ENCODE measurements at places on chromosomes 5 and 9.

DNA sequence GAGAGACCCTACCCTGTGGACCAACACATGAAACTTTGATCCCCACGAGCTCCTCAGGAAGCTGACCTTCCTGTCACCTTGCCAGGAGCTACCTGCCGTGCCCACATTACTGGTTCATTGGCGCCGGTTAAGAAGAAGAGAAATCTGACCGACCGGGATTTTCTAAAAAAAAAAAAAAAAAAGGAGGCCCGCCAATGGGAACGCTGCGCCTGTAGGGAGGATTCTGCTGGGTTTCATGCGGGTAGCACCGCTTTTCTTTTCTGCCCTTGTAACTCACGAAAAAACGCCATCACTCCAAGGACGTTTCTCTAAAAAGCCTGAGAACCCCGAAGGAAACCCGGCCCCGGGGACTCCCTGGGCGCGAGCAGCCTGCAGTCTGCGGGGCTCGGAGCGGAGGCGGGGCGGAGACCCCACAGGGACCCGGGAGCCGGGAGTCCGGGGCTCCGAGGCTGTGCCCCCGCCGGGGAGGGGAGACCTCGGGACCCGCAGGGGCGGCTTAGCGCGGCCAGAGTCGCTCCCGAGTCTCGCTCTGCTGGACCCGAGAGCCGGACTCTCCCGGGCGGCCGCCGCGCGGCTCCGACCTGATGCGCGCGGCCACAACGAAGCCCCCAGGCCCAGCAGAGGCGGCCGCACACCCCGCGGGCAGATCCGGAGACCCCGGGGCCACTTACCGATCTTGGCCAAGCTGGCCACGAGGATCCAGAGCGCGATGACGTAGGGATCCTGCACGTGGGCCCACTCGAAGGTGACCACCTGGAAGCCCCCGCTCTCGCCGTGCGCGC, 617 bp downstream of the SLC9A3 start:
- no peak for DNase-seq

GRCh38 chr9:13481274-13481673, 201.8 kb upstream of the MPDZ start:
- DNase-seq: peak; percentile 2

GRCh38 chr9:90966031-90966290, 164.3 kb downstream of the SYK start:
- no peak for DNase-seq

DNA sequence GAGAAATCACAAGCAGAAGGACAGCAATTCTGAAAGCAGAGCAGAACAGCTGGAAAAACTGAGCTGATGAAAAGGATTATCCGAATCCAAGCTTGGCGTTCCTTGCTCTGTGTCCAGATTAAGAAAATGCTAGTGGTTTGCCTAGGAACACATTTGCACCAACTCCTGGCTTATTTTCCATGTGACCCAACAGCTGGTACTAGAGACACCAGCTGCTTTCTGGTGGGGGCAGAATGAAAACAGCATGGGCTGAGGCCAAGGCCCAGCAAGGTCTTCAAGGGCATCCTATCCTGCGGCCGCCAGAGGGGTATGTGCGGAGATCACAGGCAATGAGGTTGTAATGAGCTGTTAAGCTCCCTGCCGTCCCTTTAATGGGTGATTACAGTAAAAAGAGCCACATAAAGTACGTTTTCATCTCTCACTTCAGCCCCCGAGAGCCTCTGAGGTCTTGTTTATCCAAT, 131.5 kb downstream of the DOCK8 start:
- no peak for DNase-seq

DNA sequence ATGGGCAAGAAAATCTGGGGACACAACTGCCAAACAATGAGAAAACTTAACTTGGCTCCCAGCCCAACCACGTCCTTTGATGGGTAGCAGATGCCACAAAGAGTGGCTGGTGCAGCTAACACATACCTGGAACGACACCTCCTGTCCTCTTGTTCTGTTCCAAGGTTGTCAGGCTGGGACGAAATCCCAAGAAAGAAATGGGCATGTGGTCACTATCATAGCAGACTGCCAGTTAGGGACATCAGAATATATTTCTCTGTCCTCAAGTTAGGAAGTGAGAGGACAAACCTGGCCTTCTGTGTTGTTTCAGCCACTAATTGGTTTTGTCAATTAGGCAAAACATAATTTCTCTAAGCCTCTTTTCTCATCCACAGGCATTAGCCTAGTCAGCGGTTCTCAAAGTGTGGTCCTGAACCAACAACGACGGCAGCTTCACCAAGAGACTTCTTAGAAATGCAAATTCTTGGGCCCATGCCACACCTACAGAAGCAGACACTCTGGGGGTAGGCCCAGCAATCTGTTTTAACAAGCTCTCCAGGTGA, 63.4 kb downstream of the RAPGEF1 start:
- peak; percentile 20 for DNase-seq

DNA sequence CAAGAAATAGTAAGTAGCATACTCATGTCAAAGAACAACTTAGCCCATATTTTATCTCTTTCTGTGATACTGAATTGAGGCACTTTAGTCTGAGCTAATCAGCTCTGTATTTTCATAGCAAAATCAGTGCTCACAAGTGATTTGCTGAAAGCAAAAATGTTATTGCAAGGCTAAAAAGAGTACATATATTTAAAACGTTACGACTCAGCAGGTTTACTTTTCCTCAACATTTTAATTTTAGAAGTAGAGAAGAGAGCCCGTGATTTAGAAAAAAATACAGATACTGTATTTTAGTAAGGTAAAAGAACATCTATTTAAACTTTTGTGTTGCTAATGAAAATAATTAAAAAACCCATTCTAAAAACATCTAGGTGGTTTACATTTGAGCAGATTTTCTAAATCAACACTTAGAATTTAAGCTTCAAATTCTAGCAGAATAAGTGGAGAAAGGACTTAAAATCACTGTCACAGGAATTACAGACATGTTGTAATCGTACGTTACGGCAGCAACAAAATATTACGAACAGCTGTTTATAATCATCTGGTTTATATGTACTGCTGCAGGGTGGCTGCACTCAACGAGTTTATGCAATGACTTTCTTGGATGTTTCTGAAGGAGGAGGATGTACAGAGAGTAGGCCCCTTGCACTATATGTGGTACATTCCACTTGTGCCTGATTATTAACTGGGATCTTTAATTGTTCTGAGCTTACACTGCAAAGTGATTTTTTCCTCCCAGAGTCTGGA, 20.1 kb downstream of the SREK1 start:
- peak; percentile 91 for DNase-seq

- DNase-seq: no peak
Measured at GRCh38 chr9:114437401-114437893, 49.7 kb upstream of the AKNA start.

GRCh38 chr9:69822116-69822750, 1.6 kb downstream of the CFAP95 start:
- DNase-seq: peak; percentile 30

GRCh38 chr9:19994296-19994695, 205.5 kb upstream of the SLC24A2 start:
- DNase-seq: peak; percentile 23

GRCh38 chr5:159021901-159022556, 77.7 kb downstream of the EBF1 start:
- DNase-seq: peak; percentile 92

- no peak for DNase-seq
Measured at GRCh38 chr5:180376511-180376910, 23.4 kb upstream of the GFPT2 start.

- peak; percentile 71 for DNase-seq
Measured at GRCh38 chr9:131366761-131367401, 27.0 kb upstream of the PRRC2B start.

DNA sequence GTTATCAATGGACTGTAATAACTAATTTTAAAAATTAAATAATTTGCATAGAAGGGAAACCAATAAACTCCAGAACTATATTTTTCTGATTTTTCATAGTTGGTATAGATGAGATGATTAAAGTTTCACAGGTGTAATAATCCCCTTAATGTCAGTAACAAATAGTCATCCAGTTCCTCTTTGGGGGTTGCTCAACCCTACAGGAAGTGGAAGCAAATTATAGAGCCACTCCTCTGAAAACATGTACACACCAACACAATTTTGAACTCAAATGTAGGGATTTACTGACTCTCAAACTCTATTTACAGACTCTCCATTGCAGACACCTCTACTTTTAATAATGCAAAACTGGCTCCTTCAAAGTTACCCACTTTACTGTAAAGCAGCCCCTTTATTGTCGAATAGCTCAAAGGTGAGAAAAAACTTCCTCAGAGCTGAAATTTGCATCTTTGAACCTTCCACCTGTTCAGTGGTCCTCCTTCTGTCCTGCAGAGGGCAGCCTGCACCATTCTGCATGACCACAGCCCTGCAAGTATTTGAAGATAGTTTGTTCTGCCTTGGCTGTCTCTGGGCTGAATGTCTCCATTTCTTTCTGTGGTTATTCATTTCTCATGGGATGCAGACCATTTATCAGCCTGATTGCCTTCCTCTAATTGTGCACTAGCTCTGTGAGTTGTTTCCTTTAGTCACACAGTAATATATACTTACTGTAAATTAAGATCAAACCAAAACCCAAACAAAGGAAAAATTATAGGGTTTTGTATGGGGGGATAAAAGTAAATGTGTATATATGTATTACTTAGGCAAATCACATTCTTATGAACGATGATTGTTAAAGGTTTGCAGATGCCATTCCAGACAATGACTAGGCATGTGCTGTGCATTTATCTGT, 383.2 kb upstream of the SGCD start:
- peak; percentile 81 for DNase-seq

GRCh38 chr9:107793541-107793940, 304.0 kb upstream of the KLF4 start:
- DNase-seq: no peak

GRCh38 chr9:21998026-21998425, 3.4 kb downstream of the CDKN2B-AS1 start:
- DNase-seq: no peak

GRCh38 chr9:93017621-93018020, 40.9 kb upstream of the SUSD3 start:
- DNase-seq: no peak

DNA sequence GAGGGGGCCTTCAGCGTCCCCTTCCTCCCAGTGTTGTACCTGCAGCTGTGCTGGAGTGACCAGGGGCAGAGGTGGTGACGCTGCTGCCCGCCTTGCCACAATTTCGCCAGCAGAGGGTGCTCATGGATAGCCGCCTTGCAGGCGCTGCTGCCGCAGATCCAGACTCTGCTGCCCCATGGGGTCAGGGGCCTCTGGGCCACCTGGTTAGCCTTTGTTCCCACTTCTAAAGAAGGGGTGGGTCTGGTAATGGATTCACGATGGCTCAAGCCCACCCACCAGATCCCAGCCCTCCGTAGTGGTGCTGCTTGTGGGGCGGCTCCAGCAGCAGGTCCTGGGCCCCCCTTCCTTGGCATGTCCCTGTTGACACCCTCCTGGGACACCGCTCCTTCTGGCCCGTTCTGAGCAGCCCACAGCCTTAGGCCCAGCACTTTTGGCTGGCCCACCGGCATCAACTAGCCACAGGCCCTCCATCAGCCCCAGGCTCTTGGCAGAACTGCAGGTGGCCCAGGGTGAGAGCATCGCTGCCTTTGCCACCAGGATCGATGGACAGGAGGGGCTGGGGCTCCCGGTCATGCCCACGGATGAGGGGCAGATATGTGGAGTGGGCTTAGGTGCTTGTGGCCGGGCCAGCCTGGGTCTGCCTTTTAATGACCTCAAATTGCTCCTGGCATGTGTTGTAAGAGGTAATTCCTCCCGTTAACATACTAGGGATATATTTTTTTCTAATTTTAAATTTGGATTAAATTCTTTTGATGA, 57.2 kb downstream of the COL5A1 start:
- DNase-seq: peak; percentile 39

DNA sequence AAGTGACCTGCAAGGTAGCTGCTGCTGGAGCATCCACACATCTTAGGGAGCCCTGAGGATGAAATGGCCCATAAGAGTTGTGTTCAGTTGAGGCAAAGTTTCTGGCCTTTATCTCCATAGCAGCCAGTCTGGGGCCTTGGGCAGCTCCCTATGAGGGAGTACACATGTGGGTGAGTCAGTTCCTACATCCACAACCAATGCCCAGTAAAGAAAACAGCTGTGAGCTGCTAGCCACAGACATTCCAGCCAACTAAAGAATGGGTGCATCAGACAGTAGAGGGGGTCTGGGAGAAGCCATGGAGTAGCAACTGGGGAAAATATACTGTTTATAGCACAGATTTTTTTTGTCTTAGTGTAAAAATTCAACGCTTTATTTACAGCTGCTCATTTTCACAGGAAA, 720.7 kb downstream of the TLE1 start:
- DNase-seq: peak; percentile 18

DNA sequence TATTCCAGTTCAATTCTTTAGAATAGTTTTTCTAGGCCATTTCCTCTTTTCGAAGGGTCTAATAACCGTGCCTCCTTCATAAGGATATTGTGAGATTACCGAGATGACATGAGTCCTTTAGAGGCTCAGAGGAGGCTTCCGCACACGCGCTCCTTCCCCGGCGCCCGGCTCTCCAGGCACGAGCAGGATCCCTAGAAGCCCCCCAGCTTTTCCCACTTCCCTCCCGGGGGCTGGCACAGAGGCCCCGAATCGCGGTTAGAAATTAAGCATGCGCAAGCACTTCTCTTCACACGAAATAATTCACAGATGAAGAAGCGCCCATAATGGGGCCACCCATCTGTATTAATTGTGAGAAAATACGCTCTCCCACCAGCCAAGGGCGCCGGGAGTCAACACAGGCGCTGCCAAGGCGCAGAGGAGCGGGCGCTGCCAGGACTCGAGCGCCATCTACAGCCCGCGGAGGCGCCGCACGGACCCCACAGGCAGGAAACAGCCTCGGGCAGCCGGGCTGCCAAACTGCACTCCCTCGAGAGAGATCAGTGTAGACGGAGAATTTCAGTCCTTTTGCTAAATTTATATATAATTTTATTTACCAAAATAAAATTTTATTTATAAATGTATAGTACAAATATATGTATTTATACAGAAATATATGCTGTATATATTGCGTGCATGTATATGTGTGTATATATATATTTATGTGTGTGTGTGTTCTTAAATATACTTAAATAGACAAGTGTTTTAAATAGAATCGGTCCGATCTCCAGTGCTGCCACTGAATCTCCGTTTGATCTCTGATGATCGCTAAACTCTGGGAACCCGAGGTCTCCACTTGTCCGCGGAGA, 258.1 kb upstream of the NFIL3 start:
- peak; percentile 71 for DNase-seq

DNA sequence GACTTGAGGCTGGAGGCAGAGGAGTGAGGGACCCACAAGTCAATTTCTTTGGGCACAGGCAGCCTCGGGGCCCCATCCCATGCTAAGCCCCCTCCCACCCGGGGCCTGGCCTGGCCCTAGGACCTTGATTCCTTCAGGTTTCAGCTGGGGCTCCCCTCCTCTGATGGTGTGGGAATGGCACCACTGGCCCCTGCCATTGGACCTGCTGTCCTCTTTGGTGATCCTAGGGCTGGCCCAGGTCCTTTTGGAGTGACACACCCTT, 10.5 kb downstream of the ERGIC1 start:
- no peak for DNase-seq

- DNase-seq: peak; percentile 25
Measured at GRCh38 chr9:70085241-70085640, 41.6 kb downstream of the MAMDC2 start.

DNA sequence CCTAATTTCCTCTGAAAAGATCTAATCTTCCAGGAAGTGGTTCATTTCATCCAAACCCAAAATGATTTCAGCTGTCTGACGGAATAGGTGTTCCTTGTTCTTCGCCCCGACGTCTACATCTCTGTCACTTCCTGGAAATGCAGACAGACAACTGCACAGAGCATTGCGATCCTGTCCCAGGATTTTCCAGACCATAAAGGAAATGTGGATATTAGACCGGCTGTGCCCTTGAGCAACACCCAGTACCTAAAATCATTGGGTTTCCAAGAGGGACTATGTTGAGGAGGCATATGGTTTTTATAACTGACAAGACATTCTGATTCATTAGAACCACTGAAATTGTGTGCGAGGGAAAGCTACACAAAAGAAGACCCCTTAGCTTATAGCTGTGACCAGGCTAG, 74.2 kb downstream of the MSX2 start:
- DNase-seq: no peak

- DNase-seq: no peak
Measured at GRCh38 chr9:22045423-22045822, 36.3 kb upstream of the CDKN2B start.
